ENCODE measurements at places on chromosomes 2 and 18.

DNA sequence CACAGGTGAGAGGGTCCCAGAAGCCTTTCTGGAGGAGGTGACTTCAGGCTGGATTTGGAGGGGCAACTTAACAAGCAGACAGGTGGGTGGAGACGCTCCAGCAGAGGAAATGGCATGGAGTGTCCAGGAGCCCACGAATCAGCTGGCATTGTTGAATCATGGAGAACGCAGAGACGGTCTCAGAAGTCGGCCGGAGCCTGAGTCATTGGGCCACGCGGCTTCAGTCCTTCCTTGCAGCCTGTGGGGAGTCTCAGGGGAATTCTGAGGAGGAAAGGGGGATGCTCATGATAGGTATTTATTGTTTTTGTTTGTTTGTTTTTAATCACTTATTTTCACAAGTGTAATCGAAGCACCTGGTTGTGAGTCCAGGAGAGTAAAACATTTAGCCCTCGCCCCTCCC, 184.6 kb upstream of the HDAC4 start:
- DNase-seq: no peak

- DNase-seq: no peak
Measured at GRCh38 chr2:73032702-73033097, 38.8 kb downstream of the SFXN5 start.

GRCh38 chr2:111188681-111189080, 68.0 kb downstream of the BCL2L11 start:
- no peak for DNase-seq

DNA sequence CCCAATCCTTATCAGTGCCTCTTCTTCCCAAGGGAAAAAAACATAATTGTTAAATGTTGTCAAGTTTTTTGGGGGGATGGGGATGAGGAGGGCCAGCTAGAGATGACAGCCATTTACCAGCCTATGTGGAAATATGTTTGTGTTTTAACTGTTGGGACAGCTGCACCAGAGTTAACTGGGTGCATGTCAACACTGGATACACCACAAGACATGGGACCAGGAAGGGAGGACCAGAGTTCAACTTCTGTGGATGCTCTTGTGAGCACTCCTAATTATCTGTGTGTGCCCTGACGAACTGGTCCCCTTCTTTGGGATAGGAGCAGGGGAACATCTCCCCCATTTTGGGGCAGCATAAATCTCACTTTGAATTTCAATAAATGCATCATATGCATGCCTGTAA, 66.1 kb upstream of the FZD5 start:
- no peak for DNase-seq

DNA sequence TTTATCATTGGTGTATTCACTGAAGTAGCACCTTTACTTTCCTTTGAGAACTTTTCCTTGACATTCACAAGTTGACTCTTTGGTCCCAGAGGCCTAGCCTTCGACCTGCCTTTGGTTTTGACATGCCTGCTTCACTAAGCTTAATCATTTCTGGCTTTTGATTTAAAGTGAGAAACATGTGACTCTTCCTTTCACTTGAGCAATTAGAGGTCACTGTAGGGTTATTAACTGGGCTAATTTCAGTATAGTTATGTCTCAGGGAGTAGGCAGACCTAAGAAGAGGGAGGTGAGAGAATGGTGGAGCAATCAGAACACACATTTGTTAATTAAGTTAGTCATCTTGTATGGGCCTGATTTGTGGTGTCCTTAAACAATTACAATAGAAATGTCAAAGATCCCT, 1040.7 kb upstream of the SLC39A10 start:
- no peak for DNase-seq

GRCh38 chr2:230968921-230969658, 26.8 kb upstream of the SPATA3 start:
- no peak for DNase-seq

- DNase-seq: no peak
Measured at GRCh38 chr2:234446404-234447076, 50.3 kb downstream of the ARL4C start.

Data from LNCaP clone FGC (cell line).